Fibroblast of pulmonary artery (primary cell): ENCODE measurements at places on chromosomes 4 and X.

GRCh38 chrX:111260451-111260850, 9.8 kb downstream of the CAPN6 start:
- no peak for DNase-seq

- no peak for DNase-seq
Measured at GRCh38 chrX:45353456-45353855, 152.8 kb upstream of the DIPK2B start.

DNA sequence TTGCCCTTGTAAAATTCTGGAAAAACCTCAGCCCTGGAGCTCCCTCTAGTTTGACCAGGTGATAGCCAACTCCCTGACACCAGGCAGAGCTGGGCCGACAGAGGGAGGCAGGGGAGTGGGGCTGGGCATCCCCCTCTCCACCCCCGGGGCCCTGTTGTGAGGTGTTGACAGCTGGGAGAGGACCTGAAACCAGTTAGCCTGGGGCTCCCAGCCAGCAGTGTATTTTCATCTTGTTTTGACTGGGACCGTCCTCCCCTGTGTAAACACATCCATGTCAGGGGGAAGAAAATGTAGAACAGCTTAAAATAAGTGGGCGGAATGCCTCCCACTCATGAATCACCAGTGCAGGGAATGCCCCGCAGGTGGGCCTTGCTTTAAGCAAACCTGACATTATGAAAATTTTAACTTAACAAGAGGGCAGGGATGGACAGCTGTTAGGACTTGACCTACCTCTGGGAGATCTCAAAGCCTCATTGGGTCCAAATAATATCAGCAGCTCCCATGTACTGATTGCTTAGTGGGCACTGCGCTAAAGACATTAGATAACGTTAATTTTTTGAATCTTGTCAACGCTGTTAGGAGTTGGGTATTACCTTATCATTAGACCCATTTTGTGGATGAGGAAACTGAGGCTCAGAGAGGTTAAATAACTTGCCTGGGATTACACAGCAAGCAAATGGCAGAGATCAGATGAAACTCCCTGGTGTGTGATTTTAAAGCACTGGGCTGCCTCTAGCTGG, 45.9 kb downstream of the TSC22D3 start:
- DNase-seq: peak; percentile 57

DNA sequence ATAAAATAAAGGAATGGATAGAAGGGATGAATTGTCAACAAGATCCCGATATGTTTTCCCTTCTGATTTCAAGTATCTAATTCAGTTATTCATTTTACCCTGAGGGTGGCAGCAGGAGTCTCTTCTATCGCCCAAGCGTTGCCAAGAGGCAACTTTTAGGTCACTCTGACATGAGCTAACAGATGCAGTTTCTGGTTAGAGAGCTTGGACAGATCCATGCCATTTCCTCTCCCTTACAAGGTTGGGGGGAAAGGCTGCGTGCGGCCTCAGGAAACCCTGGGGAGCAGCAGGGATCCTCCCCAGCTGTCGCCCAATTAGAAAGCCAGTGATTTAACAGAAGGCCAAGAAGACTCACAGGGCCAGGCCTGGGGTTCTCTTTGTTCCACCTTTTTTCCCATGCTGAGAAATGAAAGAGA, 35.3 kb upstream of the WAS start:
- DNase-seq: peak; percentile 67

DNA sequence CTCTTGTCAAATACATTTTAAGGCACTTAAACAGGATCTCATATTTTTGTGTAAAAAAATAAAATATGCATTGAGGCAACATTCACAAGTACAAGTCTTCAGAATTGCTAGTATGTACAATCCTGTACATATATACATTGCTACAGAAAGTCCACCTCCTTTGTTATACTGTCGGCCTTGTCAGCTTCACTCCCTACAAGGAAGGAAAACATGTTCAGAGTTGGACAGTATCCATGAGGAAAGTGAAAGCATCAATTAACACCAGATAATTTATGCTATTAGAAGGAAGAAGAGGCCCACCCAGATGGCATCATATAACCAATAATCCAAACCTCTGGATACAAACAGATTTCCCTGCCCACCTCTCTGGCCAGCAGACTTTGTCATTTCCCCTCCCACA, 42.0 kb downstream of the REELD1 start:
- no peak for DNase-seq

- no peak for DNase-seq
Measured at GRCh38 chr4:155402941-155403340, 26.2 kb upstream of the MAP9 start.

- DNase-seq: no peak
Measured at GRCh38 chr4:95541889-95542607, 6.7 kb downstream of the UNC5C start.

DNA sequence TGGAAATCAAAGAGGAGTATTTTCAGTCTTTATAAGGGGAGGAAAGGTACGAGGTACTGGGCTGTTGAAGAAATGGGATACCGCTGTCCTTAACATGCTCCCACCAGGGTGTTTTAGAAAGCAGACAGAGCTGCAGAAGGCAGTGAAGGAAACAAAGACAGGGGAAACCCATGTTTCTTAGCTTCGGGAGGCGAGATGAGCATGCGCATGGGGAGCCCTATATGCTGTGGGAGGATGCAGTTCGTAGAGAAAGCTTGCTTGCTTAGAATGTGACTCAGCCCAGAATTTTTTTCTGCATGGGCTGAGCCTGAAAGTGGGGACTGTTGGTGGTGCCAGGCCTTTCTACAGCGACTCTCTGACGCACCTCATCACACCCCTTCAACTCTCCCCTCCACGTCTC, 28.8 kb upstream of the SCOC start:
- no peak for DNase-seq

- peak; percentile 72 for DNase-seq
Measured at GRCh38 chr4:177005674-177006230, 213.0 kb upstream of the VEGFC start.

GRCh38 chrX:53511322-53511721, 77.2 kb upstream of the HSD17B10 start:
- DNase-seq: no peak

DNA sequence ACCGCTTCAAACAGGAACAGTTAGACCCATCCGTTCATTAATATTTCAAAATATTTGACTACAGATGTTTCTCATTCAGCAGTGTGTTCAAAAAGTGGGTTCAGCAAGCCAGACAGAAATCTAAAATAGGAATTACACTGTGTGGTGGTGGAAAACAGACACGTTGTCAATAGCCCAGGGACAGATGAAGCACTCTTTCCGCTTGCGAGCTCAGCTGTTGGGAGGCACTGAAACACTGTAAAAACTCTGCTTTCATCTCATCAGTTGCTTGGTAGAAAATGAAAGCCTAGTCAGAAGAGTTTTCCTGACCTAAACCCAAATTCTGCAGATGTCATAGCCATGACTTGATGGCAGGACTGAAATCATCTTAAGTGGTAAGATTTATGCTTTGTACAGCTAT, 38.5 kb downstream of the LRP2BP start:
- no peak for DNase-seq

DNA sequence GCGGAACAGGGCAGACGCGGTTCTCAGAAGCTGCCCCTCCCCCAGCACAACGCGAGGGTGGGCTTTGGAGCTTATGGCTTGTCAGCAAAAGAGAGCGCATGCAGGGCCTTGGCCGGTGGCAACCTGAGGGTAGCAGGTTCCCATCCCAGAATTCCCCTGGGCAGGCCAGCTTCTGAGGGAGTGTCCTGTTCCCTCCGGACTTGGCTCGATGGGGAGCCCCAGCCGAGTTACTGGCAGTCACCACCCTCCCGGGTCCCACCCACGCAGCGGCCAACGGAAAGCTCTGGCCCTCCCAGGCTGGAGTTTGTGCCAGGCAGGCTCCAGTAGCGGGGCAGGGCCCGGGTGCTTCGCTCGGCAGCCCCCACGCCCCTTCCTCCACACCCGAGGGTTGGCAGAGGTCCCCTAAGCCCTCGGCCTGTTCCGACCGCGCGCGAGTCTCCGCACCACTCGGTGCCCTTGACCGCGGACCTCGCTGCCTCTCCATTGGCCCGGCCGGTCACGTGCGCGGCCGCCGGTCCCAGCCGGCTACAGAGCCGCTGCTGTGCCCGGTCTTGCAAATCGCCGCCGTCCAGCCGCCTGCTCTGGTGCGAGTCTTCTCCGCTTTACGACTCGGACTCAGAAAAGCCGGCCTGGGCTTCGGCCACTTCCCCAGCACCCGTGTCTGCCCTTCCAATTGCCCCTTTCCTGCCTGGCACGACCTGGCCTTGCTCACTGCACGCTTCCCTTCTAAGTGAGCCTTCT, 20.9 kb upstream of the MTM1 start:
- peak; percentile 56 for DNase-seq

DNA sequence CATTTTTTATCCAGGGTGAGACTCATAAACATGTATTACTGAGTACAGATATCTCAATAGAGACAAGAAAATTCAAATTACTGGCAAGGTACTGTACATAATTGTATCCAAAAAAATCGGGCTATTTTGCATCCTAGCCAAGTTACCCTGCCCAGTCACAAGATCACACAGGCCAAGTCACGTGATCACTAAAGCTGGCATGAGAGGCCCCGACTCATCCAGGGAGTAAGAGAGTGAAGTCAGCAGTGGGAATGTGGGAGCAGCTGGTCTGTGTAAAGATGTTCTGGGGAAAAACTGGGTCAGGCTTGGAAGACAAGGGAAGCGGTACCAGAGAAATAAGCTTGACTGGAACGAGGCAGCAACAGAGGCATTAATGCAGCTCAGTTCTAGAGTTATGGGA, 119.3 kb upstream of the STS start:
- no peak for DNase-seq

DNA sequence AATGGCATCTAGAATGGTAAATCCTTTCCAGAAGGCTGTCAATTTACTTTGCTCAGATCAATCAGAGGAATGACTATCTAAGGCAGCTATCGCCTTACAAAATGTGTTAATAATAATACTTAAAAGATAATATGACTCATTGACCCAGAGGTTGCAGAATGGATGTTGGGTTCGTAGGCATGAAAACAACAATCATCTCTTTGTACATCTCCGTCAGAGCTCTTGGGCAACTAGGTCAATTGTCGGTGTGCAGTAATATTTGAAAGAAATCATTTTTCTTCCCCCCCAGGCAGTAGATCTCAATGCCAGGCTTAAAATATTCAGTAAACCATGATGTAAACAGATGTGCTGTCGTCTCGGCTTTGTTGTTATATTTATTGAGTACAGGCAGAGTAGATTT, 165.1 kb downstream of the CAMK2D start:
- DNase-seq: no peak
